ELR (cell line): ENCODE measurements at places on chromosomes 7 and 10.
A peak's percentile ranks its signal among the peaks of the same experiment; 100 is the strongest.

DNA sequence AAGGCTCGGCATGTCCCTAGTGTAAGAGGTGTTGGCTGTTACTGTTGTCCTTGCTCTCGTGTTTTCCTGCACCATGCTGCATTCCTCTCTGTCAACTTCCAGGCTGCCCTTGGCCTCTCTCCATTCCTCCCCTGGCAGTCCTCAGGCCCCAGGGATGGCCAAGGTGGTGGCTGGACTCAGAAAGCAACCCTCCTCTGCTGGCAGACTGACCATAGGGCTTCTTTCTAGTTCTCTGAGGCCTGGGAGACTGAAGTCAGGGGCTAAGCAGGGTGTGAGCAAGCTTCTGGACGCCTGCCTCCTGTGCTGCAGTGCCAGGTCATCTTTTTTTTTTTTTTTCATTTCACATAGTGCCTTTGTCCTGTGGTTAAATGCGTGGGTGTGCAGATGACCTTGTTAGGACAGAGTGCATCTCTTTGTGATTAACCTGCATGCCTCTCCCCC lies 72.0 kb downstream of the GOLGA7B start:
- DNase-seq: peak; percentile 10

DNA sequence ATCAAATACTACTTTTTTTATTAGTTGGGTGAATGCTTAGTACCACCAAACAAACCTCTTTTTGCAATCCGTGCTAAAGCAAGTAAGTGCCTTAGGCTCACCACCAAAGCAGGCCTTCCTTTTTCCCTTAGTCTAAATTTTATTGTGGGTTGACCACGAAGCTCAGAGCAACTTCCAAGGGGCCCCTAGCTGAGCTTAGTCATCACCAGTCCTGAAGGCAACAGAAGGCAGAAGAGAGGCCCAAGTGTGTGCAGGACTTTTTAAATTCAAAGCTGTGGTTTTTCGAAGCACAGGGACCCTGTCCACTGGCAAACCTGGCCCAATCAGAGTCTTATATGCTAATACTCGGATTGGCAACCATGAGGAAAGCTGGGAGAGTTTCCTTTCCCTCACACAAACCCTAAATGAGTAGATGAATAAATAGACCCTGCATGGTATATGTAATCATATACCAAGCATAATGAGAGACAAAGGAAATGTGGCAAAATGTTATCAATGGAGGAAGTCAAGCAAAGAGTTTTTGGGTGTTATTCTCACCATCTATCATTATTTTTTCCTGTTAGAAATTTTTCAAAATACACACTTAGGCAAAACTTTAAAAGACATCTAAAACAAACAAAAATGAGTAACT lies 453.2 kb upstream of the GALNT17 start:
- peak; percentile 70 for DNase-seq

DNA sequence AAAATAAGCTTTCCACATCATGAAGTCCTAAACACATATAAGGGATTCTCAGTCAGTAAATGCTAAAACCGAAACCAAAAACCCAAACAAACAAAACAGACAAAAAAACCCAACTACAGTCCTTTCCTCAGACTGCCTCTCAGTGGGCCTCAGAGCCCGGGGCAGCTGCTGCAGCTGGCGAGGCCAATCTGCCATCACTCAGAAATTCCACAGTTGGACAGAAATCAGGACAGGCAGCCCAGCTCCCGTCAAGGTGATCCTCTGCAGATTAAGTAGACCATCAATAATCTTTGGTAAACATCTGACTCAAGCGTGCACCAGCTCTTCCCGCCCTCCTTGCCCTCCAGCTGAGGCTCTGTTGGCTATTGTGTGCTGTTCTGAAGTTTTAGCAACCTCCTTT lies 142.2 kb downstream of the ATXN7L1 start:
- no peak for DNase-seq

- DNase-seq: no peak
These were observed 99.3 kb upstream of the INSIG1 start for GRCh38 chr7:155198196-155198892.

GRCh38 chr10:24791084-24791726 lies 67.5 kb upstream of the ARHGAP21 start:
- no peak for DNase-seq

GRCh38 chr10:122142641-122143237 lies 128.4 kb upstream of the BTBD16 start:
- DNase-seq: peak; percentile 43

GRCh38 chr7:116699722-116700120 lies 27.7 kb downstream of the MET start:
- DNase-seq: no peak

- DNase-seq: no peak
These were observed 16.9 kb upstream of the TRIM56 start for GRCh38 chr7:101068401-101068800.

GRCh38 chr7:155763691-155764437 lies 48.4 kb downstream of the SHH start:
- peak; percentile 8 for DNase-seq
